ENCODE measurements at places on chromosomes 16 and 17.

DNA sequence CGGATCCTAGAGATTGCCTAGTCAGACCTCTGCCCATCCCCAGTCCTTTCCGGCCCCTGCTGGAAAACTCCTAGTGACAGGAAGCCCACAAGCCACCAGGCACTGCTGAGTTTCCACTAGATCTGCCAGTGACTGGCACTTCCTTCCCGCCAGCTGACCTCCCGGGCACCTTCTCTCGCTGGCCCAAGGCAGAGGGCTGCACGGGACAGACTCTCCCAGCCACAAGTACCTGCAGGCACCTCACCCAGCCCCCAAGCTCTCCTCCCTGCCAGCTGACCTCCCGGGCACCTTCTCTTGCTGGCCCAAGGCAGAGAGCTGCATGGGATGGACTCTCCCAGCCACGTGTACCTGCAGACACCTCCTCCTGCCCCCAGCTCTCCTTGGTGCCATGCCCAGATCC is 66.3 kb upstream of the DOC2B start:
- DNase-seq, result no peak

- DNase-seq, result no peak
Measured at GRCh38 chr16:71297341-71297634, 8.1 kb upstream of the CMTR2 start.

DNA sequence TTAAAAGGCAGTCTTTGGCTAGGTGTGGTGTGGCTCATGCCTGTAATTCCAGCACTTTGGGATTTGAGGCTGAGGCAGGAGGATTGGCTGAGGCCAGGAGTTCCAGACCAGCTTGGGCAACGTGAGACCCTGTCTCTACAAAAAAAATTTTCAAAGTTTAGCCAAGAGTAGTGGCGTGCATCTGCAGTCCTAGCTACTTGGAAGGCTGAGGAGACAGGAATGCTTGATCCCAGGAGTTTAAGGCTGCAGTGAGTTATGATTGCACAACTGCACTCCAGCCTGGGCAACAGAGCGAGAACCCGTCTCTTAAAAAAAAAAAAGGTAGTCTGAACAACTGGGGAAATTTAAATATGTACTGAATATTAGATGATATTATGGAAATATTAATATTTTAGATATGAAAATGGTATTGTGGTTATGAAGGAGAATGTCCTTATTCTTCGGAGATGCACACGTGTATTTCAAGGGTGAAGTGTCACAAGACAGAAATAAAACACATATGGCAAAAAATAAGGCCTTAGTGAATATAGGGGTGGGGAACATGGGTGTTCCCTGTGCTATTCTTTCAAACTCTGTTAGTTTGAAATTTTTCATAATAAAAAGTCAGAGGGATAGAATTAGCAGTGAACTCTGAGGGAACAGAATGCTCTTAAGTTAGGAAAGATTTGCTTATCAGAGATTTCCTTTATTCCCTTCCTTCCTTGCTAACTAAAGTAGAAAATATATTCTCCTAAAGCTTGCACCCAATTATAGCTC is 144.7 kb downstream of the CDK5R1 start:
- no peak for DNase-seq

DNA sequence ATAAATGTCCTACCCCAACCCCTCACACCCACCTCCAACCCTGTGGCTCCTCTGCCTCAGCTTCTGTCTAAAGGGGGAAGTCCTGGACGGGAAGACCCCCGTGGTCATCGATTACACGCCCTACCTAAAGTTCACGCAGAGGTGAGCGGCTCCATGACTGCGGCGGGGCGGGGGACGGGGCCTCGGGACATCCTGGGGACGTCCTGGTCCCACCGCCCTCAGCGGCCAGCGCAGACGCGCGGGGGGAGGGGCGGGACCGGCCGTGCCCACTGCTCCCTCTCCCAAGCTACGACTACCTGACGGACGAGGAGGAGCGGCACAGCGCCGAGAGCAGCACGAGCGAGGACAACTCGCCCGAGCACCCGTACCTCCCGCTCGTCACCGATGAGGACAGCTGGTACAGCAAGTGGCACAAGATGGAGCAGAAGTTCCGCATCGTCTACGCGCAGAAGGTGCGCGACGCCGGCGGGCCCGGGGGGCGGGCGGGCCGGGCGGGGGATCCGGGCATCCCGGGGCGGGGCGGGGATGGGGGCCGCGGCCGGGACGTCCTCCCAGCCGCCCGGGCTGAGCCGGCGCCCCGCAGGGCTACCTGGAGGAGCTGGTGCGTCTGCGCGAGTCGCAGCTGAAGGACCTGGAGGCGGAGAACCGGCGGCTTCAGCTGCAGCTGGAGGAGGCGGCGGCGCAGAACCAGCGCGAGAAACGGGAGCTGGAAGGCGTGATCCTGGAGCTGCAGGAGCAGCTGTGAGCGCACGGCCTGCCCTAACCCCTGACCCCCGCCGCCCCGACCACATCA is 6.7 kb downstream of the RUNDC3A start:
- DNase-seq, result no peak

- no peak for DNase-seq
Measured at GRCh38 chr17:10806545-10807262, 2.8 kb upstream of the TMEM238L start.

GRCh38 chr16:9370061-9370491 is 278.6 kb downstream of the HAPSTR1 start:
- DNase-seq, result no peak

- DNase-seq, result no peak
Measured at GRCh38 chr16:27724482-27725235, 174.7 kb downstream of the KATNIP start.

GRCh38 chr17:67365738-67366192 is 612 bp downstream of the PSMD12 start:
- no peak for DNase-seq

DNA sequence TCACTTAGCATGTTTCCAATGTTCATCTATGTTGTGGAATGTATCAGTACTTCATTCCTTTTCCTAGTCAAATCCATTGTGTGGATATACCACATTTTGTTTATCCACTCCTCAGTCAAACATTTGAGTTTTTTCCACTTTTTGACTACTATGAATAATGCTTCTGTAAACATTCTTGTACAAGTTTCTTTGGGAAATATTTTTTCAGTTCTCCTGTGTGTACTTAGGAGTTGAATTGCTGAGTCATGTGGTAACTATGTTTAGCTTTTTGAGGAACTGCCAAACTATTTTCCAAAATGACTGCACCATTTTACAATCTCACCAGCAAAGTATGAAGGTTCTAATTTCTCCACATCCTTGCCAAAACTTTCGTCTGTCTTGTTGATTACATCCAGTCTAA is 223.7 kb upstream of the AXIN2 start:
- no peak for DNase-seq

GRCh38 chr16:69762814-69763598 is 874 bp downstream of the WWP2 start:
- no peak for DNase-seq

DNA sequence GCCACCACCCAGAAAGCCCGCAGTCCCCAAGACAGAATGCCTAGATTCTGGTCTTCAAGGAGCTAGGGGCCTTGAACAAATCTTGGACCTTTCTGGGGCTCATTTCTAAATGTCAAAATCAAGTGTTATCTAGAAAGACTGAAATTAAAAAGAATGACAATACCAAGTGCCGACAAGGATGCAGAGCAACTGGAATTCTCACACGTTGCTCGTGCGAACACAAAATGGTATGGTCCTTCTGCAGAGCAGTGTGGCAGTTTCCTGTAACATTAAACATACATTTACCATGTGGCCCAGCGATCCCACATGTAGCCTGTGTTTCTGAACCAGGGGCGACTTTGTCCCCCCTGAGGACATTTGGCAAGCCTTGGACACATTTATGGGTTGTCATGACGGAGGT is 137.9 kb downstream of the GAS7 start:
- DNase-seq, result no peak

- no peak for DNase-seq
Measured at GRCh38 chr16:57628783-57629293, 408 bp downstream of the ADGRG1 start.

DNA sequence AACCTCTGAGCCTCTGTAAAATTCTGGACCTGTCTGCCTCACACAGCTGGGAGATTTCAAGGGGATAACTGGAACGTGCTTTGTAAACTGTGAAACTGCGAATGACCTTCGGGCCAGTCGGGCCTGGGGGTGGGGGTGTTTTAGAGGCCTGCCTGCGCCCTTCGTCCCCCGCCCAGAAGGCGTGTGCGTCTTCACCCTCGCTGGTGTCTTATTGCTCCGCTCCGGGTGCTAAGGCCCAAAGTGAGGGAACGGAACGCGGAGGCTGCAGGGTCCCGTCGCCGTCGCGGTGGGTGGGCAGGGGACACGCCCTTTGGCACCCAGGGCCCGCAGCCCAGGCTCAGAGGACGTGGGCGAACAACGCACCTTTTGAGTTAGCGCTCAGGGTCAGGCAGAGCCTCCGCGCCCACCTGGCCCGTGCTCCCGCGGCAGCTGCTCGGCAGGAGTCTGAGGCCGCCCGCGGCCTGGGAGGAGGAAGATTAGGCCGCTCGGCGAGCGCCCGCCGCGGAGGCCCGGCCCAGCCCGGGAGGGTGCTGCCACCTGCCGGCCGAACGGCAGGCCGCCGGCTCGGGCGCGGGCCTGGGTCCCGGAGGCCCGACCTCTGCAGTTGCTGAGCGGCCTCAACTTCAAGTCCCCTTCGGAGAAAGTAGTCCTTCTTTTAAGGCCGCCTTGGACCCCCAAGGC is 29.7 kb downstream of the DCAKD start:
- no peak for DNase-seq

GRCh38 chr17:44981221-44981968 is 13.3 kb upstream of the C1QL1 start:
- peak; percentile 55 for DNase-seq

- no peak for DNase-seq
Measured at GRCh38 chr17:20284022-20284421, 183.3 kb downstream of the LGALS9B start.

DNA sequence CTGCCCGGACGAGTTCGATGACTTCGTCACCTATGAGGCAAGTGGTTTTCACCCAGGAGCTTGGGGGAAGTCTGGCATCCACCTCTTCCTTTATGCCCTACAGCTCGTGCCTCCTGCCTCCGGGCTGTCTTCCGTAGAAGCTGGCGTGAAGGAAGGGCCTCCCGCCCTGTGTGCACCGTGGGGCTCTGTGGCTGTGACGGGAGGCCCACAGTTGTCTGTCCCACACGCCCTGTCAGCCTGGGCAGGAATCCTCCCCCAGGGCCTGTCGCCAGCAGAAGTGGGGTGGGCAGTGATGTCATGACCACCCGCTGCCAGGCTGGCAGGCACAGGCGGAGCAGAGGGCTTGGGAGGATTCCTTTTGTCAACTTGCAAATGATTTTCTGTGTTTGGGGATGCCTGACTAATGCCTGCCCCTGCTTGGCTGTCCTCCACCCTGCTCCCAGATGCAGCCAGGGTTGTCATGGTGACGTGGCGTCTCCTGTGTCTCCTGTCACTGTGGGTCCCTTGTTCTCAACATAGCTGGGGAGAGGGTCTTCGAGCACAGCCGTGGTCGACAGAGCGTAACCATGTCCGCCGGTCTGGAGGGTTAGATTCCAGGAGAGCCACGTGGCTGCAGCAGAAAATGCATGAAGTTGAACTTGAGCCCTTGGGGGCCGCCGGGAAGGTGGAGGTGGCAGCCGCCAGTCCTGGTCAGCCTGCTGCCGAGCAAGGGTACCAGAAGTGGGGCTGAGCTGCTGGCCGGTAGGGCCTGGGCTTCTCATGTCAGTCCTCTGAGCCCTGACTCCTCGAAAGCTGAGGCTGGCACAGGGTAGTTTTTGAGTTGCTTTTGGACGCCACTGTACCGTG is 46.1 kb downstream of the RAB11FIP3 start:
- peak; percentile 80 for DNase-seq

All from NCI-H446 treated with DMSO at 0.1 percent for 48 hours (cell line).